ENCODE measurements at places on chromosomes 1 and 21.

- H3K36me3 ChIP-seq = no peaks in the 10 kb centered on the region
- no peaks in the 10 kb centered on the region for H3K27me3 ChIP-seq
- no peak overlapping the region for H3K4me3 ChIP-seq
- H3K27ac ChIP-seq = no peak overlapping the region
- no peaks in the 10 kb centered on the region for H3K4me1 ChIP-seq
These were observed 3.1 kb downstream of the LAMB3 start for GRCh38 chr1:209648931-209649776.

GRCh38 chr1:64701071-64701470, 43.8 kb upstream of the RAVER2 start:
- peaks cover 8% of the 10 kb centered on the region for H3K27me3 ChIP-seq
- no peak overlapping the region for H3K27ac ChIP-seq
- H3K4me3 ChIP-seq = no peak overlapping the region

GRCh38 chr1:157968946-157969345, 24.5 kb upstream of the KIRREL1 start:
- H3K4me3 ChIP-seq = no peak overlapping the region
- no peaks in the 10 kb centered on the region for H3K4me1 ChIP-seq
- H3K36me3 ChIP-seq = no peaks in the 10 kb centered on the region
- no peak for DNase-seq

- no peak overlapping the region for H3K4me3 ChIP-seq
- H3K27me3 ChIP-seq = no peaks in the 10 kb centered on the region
- no peaks in the 10 kb centered on the region for H3K36me3 ChIP-seq
- DNase-seq = no peak
These were observed 20.6 kb upstream of the KIF21B start for GRCh38 chr1:201044119-201044518.

- H3K36me3 ChIP-seq = no peaks in the 10 kb centered on the region
- DNase-seq = no peak
- H3K27ac ChIP-seq = no peak overlapping the region
- no peaks in the 10 kb centered on the region for H3K27me3 ChIP-seq
These were observed 531 bp downstream of the TSPEAR start for GRCh38 chr21:44710756-44711326.

- no peaks in the 10 kb centered on the region for H3K27me3 ChIP-seq
- DNase-seq = no peak
- no peaks in the 10 kb centered on the region for H3K4me1 ChIP-seq
- H3K36me3 ChIP-seq = no peaks in the 10 kb centered on the region
These were observed 11.8 kb upstream of the RPL5 start for GRCh38 chr1:92820024-92820423.

GRCh38 chr1:66373157-66373591, 160.8 kb upstream of the SGIP1 start:
- H3K4me1 ChIP-seq = peaks cover 76% of the 10 kb centered on the region
- peaks cover 56% of the 10 kb centered on the region for H3K36me3 ChIP-seq
- no peaks in the 10 kb centered on the region for H3K27me3 ChIP-seq

- H3K4me3 ChIP-seq = no peak overlapping the region
- DNase-seq = no peak
- no peak overlapping the region for H3K27ac ChIP-seq
- no peaks in the 10 kb centered on the region for H3K27me3 ChIP-seq
- H3K4me1 ChIP-seq = peaks cover 28% of the 10 kb centered on the region
These were observed 3.8 kb downstream of the SMIM1 start for GRCh38 chr1:3776231-3776961.

DNA sequence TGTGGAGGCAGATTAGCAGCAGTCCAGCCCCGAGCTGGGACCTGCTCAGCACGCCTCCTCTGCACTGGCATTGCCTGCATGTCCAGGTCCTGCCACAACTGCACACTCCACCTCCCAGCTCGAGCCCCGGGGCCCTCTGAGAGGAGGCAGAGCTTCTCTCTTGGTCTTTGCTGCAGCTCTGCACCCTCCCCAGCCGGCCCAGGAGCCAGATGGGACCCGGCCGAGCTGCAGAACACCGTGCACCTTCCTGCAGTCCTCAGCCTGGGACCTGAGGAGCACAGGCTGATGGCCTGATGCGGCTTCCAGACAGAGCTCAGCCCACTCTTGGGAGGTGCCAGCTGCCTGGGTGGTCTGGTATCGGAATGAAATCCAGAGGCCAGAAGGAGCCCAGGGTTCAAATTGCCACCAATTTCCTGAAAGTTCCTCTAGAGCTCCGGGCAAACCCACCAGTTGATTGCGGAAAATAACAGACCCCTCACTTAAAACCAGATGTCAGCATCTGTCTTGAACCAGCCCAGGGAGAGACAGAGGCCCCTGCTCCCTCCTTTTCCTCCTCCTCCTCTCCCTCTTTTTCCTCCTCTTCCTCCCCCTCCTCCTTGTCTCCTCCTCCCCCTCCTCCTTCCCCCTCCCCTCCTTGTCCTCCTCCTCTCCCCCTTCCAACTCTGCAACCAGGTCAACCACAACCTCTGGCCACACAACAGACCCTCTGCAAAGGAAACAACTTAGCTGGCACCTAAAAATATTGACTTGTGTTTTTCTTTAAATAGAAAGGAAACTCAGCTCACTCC, 10.6 kb upstream of the SPSB1 start:
- no peak overlapping the region for H3K4me3 ChIP-seq
- H3K36me3 ChIP-seq = no peaks in the 10 kb centered on the region
- H3K4me1 ChIP-seq = peaks cover 18% of the 10 kb centered on the region
- no peak overlapping the region for H3K27ac ChIP-seq
- no peaks in the 10 kb centered on the region for H3K27me3 ChIP-seq

DNA sequence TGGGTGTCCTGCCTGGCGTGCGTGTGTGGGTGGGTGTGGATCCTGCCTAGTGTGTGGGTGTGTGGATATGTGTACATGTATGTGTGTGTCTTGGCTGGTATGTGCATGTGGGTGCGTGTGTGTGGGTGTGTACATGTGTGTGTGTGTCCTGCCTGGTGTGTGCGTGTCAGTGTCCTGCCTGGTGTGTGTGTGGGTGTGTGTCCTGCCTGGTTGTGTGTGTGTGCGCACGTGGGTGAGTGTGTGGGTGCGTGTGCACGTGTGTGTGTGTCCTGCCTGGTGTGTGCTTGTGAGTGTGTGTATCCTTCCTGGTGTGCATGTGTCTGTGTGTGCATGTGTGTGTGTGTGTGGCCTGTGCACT, 60.1 kb downstream of the PRDM16 start:
- no peaks in the 10 kb centered on the region for H3K27me3 ChIP-seq
- no peaks in the 10 kb centered on the region for H3K4me1 ChIP-seq
- H3K4me3 ChIP-seq = no peak overlapping the region
- H3K27ac ChIP-seq = no peak overlapping the region

DNA sequence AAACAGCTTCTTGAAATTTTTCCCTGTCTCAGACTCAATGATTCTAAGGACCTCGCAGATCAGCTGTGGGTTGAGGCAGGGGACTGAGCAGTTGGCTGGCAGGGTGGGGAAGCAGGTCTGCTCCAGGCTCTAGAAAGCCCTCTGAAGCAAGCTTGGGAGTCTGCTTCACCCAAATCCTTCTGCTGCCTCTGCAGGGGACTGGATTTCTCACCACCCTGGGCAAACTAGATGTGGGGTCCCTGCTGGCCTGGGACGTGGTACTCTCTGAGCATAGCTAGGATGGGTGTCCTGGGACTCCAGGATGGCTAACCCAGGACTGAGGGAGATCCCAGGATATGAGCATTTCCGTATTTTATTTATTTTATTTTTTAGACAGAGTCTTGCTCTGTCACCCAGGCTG, 89.3 kb downstream of the LAMC2 start:
- H3K27me3 ChIP-seq = no peaks in the 10 kb centered on the region
- DNase-seq = no peak
- no peaks in the 10 kb centered on the region for H3K4me1 ChIP-seq
- H3K36me3 ChIP-seq = no peaks in the 10 kb centered on the region
- H3K27ac ChIP-seq = no peak overlapping the region
- no peak overlapping the region for H3K4me3 ChIP-seq

- H3K4me3 ChIP-seq = no peak overlapping the region
- H3K4me1 ChIP-seq = no peaks in the 10 kb centered on the region
- no peak overlapping the region for H3K27ac ChIP-seq
- H3K27me3 ChIP-seq = no peaks in the 10 kb centered on the region
- DNase-seq = no peak
These were observed 15.8 kb upstream of the SLC25A44 start for GRCh38 chr1:156177919-156178654.

DNA sequence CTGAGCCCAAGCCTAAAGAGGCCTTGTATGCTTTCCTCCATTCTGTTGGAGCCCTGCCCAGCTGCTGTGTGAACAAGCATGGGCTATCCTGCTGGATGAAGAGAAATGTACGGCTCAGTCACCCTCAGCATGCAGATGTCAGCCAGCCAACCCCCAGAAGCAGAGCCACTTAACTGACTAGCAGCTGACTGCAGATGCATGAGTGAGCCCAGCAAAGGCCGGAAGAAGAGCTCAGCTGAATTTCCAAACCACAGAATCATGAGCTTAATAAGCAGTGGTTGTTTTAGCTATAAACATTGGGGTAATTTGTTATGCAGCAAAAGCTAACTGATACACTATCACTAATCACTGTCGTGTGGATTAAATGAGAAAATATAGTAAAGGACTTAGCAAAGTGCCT, 39.0 kb downstream of the FOXO6 start:
- H3K4me3 ChIP-seq = no peak overlapping the region
- no peak overlapping the region for H3K27ac ChIP-seq

DNA sequence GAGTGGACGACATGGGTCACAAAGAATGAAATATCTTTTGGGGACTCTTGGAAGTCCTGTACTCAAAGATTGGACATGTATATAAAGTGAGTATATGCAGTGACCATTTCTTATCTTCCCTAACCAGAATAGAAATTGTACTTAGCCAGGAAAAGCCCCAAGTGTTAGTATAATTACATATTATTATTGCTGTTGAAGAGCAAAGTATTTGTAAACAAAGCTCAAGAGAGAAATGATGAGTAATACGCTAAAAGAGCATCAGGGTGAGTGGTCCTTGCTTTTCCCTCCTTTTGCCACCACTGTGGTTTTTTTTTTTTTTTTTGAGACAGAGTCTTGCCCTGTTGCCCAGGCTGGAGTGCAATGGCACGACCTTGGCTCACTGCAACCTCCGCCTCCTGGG, 6.4 kb upstream of the CGN start:
- no peak for DNase-seq
- no peaks in the 10 kb centered on the region for H3K4me1 ChIP-seq
- H3K27me3 ChIP-seq = no peaks in the 10 kb centered on the region
- H3K27ac ChIP-seq = no peak overlapping the region
- no peaks in the 10 kb centered on the region for H3K36me3 ChIP-seq

- no peak overlapping the region for H3K4me3 ChIP-seq
- no peak overlapping the region for H3K27ac ChIP-seq
- DNase-seq = no peak
- H3K27me3 ChIP-seq = no peaks in the 10 kb centered on the region
- H3K4me1 ChIP-seq = peaks cover 18% of the 10 kb centered on the region
These were observed 26.7 kb upstream of the A3GALT2 start for GRCh38 chr1:33347650-33347992.

GRCh38 chr1:93805027-93805610, 73.9 kb downstream of the DNTTIP2 start:
- H3K27ac ChIP-seq = no peak overlapping the region
- no peak for DNase-seq
- H3K4me1 ChIP-seq = no peaks in the 10 kb centered on the region

GRCh38 chr1:156801409-156802121, 15.1 kb downstream of the SH2D2A start:
- H3K36me3 ChIP-seq = peaks cover 51% of the 10 kb centered on the region
- no peak for DNase-seq
- no peak overlapping the region for H3K27ac ChIP-seq
- no peak overlapping the region for H3K4me3 ChIP-seq
- no peaks in the 10 kb centered on the region for H3K4me1 ChIP-seq

GRCh38 chr1:205301842-205302588, 19.5 kb downstream of the NUAK2 start:
- peaks cover 48% of the 10 kb centered on the region for H3K4me1 ChIP-seq
- DNase-seq = no peak
- no peaks in the 10 kb centered on the region for H3K27me3 ChIP-seq

- no peaks in the 10 kb centered on the region for H3K4me1 ChIP-seq
- no peak overlapping the region for H3K4me3 ChIP-seq
- H3K27me3 ChIP-seq = no peaks in the 10 kb centered on the region
- H3K27ac ChIP-seq = no peak overlapping the region
These were observed 56.7 kb downstream of the MRPS6 start for GRCh38 chr21:34129901-34130715.

- DNase-seq = no peak
- no peak overlapping the region for H3K4me3 ChIP-seq
- no peaks in the 10 kb centered on the region for H3K27me3 ChIP-seq
- peaks cover 28% of the 10 kb centered on the region for H3K36me3 ChIP-seq
- no peak overlapping the region for H3K27ac ChIP-seq
These were observed 48.7 kb downstream of the LHX4 start for GRCh38 chr1:180278596-180279395.

DNA sequence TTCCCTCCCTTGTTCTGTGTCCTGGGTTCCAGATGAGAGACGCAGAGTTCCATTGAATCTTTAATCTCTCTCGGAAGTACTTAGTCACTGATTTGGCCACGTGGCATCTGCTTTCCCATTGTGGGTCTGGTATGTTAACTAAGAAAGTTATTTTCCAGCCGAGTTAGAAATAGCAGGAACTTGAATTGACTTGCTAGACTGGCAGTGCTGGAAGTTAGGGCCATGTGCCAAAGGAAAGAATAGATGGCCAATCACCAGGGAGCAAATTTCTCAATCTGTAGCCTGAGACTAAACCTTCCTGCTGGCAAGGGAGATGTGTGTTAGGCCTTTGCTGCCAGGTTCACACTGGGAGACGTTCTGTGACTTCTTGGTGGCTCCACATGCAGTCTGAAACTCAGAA, 24.2 kb upstream of the SLFNL1 start:
- H3K27me3 ChIP-seq = no peaks in the 10 kb centered on the region
- H3K27ac ChIP-seq = no peak overlapping the region
- no peaks in the 10 kb centered on the region for H3K4me1 ChIP-seq
- no peak for DNase-seq
- H3K4me3 ChIP-seq = no peak overlapping the region

DNA sequence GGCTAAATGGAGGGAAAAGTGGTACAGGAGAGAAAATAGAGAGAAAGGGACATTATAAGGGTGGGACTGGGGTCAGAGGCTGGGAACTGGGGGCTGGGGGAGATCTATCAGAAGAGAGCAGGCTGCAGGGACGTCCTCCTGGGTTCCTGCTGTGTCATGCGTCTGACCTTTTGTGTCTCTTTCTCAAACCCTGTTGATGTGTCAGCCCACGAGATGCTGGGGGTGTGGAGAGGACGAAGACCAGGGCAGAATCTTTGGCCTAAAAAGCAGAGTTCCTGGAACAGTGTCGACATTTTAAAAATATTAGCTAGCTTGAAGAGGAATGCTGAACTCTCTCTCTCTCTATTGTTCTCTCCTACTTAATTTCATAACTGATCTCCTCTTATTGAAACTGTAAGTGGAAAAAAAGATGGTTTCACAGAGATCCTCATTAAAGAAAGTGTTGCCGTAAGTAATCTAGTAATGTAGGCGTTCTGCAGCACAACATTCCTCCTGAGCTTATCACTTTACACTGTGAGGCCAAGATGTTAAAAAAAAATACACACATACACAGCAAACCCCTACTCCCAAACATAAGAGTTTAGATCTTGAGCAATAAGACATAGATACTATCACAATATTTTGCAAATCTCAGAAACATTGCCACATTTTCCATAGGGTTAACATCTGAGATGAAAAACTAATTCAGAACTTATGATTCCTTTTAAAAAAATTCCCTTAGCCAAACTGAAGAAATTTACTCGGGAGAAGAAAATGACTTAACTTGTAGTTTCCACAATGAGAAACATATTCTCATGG, 52.6 kb downstream of the RUNX1 start:
- no peak for DNase-seq
- H3K4me3 ChIP-seq = no peak overlapping the region
- H3K36me3 ChIP-seq = peaks cover 7% of the 10 kb centered on the region
- no peaks in the 10 kb centered on the region for H3K4me1 ChIP-seq
- no peaks in the 10 kb centered on the region for H3K27me3 ChIP-seq
- H3K27ac ChIP-seq = no peak overlapping the region

GRCh38 chr1:85178396-85178795, 22.4 kb downstream of the SYDE2 start:
- no peak overlapping the region for H3K27ac ChIP-seq
- no peaks in the 10 kb centered on the region for H3K4me1 ChIP-seq
- no peaks in the 10 kb centered on the region for H3K36me3 ChIP-seq

Data from B cell (primary cell).